Ovary (tissue), 10 donors: ENCODE measurements at places on chromosomes 4 and X. TPM values are rescaled to one million over a fixed set of nuclear protein-coding genes. Genes with fewer than 3 reads are reported as not detected.

- no peak for DNase-seq
These were observed 64.4 kb upstream of the ACSL4 start for GRCh38 chrX:109797311-109797975.

- no peak for DNase-seq
These were observed 352.1 kb downstream of the KCNIP4 start for GRCh38 chr4:21596521-21596920.

- no peak for DNase-seq
These were observed 26.3 kb downstream of the EFHC2 start for GRCh38 chrX:44317181-44317580.

- DNase-seq = no peak
These were observed 12.8 kb upstream of the CFAP299 start for GRCh38 chr4:80322716-80323115.

- DNase-seq = no peak
These were observed 9.9 kb upstream of the SMIM10L2A start for GRCh38 chrX:135411893-135412292.

- DNase-seq = no peak
These were observed 13.3 kb downstream of the NFKB1 start for GRCh38 chr4:102514298-102514964.

DNA sequence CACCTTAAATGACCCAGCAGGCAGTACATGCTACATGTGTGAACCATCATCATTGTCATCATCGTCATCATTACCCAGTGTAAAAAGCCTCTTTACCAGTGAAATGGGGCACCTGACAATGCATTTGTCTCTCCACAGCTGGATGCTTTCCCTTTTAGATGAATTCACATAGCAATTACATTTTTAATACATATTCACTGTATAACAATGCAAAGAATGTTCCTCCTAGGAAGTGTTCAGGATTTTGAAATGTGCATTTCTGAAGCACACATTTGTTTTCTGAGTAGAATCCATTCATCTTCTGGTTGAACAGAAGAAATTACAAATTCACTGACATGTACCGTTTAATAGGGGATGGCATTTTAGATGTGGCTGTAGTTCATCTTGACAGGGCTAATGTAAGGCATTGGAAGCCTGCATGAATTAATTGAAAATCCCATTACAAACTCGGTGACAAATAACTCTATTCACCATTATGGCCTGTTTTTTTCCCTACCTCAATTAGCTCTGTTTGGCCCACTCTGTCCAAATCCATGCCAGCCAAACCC is 111.1 kb downstream of the SH3RF1 start:
- no peak for DNase-seq

The PRR32 gene
- total RNA-seq = 0.46 TPM

The MAGEE2 gene
- not detected for total RNA-seq

The RXFP1 gene
- 0.80 TPM for total RNA-seq

The MAPK10 gene
- 40.0 TPM for total RNA-seq

The PAGE4 gene
- total RNA-seq = 8.7 TPM

The STOX2 gene
- total RNA-seq = 11.4 TPM

The ADAM29 gene
- not detected for total RNA-seq

The PCDH19 gene
- total RNA-seq = 3.2 TPM

The SPANXA1 gene
- total RNA-seq = not detected
